ENCODE measurements at places on chromosomes 3 and 15.

- no peak for DNase-seq
Observed at GRCh38 chr15:36691579-36692357, 112.3 kb downstream of the CDIN1 start.

GRCh38 chr3:62534326-62534725, 161.0 kb upstream of the FEZF2 start:
- DNase-seq: no peak

DNA sequence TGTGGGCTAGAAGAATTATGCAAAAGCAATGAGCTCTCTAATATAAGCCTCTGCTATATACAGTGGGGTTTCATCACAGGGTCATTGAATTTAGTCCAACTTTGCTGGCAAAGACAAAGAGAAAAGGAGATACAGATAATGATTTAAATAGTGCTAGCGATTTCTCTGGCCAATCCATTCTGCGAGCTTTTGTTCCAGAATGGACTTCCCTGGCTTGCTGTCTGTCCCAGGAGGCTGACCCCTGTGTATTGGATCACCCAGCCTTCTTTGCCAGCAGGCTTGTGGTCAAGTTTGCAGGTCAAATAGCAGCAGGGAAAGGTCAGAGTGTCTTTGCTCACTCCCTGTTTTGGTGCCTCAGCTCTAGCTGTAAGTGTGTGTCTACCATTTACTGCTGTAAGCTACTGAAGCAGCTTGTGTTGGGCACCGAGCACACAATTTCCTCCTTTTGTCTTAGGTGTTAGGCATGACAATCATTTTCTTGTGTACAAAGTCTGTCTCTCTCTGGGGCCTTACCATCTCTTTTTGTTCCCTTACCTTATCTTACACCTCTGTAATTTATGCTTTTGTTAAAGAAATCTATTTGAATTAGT, 55.7 kb downstream of the UNC13C start:
- no peak for DNase-seq

DNA sequence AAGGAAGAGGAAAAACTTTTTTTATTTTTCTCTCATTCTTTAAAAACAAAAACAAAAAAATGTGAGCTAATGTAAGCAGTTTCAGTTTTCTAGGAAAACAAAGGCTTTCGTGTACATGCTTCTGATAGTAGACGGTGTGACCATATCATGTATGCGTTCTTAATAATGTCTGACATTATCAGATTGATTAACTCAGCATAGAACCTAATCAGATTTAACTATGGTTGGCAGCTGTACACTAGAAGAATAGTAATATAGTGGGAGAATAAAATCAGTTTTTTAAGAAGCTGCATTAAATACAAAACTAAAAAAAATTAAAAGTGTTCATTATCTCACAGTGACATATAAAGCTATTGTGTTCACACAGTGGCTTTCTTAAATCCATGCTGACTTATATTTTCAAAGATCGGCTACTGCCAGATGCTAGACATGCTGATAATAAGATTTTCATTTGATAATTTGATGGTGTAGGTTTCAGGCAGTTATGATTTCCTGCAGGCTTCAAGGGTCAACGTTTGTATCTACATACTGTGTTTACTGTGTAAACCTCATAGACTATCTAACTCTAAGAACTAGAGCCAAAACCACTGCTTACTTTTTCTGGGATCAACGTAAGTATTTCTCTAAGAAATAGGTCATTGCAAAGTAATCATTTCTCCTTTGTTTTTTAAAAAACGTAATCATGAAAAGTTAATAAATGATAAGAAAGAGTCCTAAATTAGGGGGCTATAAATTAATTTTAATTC, 74.0 kb downstream of the UBE2E2 start:
- no peak for DNase-seq

DNA sequence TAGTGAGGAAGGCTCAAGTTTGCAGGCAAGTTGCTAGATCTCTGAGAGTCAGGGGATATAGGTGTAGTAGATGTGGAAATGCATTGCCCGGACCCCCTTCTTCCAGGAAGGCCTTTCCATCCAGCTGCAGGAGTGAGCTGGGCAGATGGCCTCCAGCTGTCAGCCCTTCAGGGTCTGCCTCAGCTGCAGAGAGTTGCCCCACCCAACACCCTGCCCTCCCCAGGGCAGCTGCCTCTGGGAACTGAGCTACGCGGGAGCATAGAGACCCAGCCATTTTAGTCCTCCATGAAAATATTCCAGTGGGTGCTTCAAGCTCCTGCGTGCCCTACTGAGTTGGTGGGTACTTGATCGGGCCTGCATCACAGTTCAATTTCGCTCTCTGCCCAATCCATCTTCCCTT, 29.6 kb downstream of the SPG21 start:
- no peak for DNase-seq

GRCh38 chr15:46344915-46345314, 710.1 kb downstream of the SQOR start:
- no peak for DNase-seq

GRCh38 chr3:45524565-45524964, 70.0 kb upstream of the LIMD1 start:
- no peak for DNase-seq

GRCh38 chr3:81863756-81864155, 102.3 kb upstream of the GBE1 start:
- no peak for DNase-seq

DNA sequence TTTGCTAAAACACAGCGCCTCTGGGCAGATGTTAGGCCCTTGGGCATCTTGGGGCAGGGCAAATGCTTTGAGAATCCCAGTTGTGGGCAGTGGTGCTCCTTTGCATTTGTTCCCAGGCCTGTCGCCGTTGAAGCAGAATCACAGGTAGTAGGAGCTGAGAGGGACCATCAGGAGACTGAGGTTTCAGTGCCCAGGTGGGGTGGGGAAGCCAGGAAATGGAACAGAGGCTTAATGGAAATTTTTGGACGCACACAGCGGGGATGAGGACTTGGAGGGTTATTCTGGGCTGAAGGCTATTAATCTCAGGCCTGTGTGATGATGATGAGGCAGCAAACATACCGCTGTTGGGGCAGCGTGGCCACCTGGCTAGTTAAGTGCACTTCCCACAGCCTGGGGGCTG, 99.5 kb downstream of the SV2B start:
- no peak for DNase-seq

- DNase-seq: no peak
Observed at GRCh38 chr15:33534642-33535041, 223.9 kb downstream of the RYR3 start.

Data from GM12891 (cell line).